ENCODE measurements at places on chromosomes 5 and 9.

DNA sequence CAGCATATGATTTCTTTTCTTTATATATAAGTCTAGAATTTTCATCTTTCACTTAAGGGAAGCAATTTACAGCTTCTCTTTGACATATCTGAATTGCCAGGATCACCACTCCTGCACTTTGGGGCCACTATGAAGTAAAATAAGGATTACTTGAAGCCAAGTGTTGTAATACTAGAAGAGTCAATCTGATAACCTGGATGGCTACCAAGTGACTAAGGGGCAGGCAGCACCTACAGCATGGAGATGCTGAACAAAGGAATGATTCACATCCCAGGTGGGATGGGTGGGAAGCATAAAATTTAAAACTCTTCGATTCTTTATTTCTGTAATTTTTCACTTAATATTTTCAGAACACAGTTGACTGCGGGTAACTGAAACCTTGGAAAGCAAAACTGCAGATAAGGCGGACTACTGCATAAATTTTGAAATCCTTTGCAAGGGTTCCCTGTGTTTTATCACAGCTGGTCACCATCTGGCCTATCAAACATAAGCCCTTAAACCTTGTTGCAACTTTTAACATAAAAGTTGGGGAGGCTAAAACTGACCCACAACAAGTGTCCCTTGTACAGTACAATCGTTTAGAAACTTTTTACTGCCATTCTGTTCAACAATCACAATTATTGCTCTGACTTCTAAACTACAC is 31.2 kb downstream of the NR3C1 start:
- DNase-seq, result no peak

GRCh38 chr9:23638837-23639426 is 187.1 kb downstream of the ELAVL2 start:
- DNase-seq, result no peak

- no peak for DNase-seq
These were observed 10.5 kb upstream of the AHRR start for GRCh38 chr5:310941-311434.

- DNase-seq, result no peak
These were observed 216.5 kb upstream of the NR4A3 start for GRCh38 chr9:99605016-99605743.

GRCh38 chr5:161431963-161432362 is 114.6 kb downstream of the GABRB2 start:
- DNase-seq, result no peak

DNA sequence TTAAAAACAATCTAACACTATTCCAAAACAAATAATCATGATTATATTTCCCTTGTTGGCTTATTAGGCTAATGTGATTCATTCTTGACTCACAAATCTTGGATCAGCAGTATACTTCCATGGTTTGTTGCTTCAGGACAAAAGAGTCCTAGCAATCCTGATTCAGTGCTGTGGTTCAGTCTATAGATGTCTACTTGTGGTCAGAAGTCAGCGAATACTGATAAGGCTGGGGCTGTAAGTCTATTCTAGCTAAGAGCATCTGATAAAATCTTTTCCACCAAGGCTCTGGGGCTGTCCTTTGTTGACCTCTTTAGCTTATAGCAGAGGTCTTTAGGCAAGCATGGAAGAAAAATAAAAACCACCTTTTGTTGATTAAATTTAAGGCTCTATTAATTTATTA is 4.4 kb upstream of the SMIM3 start:
- no peak for DNase-seq
